Natural killer cell (primary cell): ENCODE measurements at places on chromosomes 5 and 9. TPM values are rescaled to one million over a fixed set of nuclear protein-coding genes. Genes with fewer than 3 reads are reported as not detected.

- no peak for DNase-seq
Observed at GRCh38 chr9:134594078-134594941, 47.3 kb upstream of the COL5A1 start.

DNA sequence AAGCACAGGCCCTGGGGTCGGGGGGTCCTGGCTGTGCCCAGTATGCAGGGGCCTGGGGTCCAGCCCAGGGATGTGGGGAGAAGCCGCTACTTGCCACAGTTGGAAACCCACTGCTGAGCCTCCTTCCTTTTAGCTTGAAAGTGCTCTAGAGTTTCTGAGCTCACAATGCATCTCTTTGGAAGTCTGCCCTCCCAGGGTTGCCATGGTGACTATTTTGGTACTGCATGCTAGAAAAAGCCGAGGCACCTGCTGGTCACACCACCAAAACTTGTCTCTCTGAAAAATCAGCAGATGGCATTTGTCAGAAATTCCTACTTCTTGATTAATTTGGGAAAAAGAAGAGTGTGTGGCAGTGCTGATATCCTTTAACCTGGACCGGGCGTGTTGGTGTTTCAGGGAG, 151.8 kb downstream of the SEC61B start:
- DNase-seq: no peak

- no peak for DNase-seq
Observed at GRCh38 chr5:130099008-130099407, 194.7 kb downstream of the CHSY3 start.

- no peak for DNase-seq
Observed at GRCh38 chr5:32646061-32646969, 61.0 kb downstream of the SUB1 start.

DNA sequence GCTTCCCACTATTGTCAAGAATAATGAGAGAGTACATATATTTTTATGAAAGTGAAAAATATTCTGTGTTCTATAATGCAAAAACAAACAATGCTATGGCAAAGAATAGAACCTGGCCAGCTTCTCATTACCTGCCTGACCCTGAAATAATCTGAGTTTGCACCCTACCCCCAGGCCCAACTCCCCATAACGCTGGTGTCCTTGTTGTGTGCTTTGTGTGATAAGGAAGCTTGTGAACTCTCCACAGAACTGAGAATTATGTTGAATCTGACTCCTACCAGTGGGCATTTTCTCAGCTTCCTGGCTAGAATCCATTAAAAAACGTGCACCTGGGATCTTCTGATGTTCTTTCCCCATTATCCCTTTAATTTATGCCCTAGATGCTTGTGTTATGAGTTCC, 178.0 kb upstream of the GNA14 start:
- DNase-seq: no peak

GRCh38 chr9:33295571-33295970, 5.3 kb downstream of the NFX1 start:
- no peak for DNase-seq

- no peak for DNase-seq
Observed at GRCh38 chr5:123949807-123950340, 437.9 kb downstream of the CSNK1G3 start.

GRCh38 chr5:40428126-40428525, 251.6 kb upstream of the PTGER4 start:
- no peak for DNase-seq

DNA sequence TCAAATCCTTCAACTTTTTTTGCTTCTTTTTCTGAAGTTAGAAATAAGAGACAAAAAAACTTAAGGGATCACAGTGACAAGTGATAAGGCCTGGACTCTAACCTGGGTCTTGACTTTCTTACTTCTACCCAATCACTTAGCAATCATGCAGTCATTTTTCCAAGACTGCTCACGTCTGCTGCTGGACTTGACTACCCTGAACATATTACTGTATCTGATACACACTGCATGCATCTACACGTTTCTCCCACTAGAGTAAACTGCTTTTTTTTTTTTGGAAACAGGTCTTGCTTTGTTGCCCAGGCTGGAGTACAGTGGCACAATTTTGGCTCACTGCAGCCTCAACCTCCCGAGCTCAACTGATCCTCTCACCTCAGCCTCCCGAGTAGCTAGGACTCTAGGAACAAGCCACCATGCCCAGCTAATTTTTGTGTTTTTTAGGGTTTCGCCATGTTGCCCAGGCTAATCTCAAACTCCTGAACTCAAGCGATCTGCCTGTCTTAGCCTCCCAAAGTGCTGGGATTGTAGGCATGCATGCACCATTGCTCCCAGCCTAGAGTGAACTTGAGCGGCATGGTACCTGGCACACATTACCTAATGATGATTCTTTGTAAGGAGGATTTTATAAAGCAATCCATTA, 7.4 kb downstream of the PLIN2 start:
- DNase-seq: no peak

- no peak for DNase-seq
Observed at GRCh38 chr5:92800365-92800764, 780.7 kb downstream of the NR2F1-AS1 start.

DNA sequence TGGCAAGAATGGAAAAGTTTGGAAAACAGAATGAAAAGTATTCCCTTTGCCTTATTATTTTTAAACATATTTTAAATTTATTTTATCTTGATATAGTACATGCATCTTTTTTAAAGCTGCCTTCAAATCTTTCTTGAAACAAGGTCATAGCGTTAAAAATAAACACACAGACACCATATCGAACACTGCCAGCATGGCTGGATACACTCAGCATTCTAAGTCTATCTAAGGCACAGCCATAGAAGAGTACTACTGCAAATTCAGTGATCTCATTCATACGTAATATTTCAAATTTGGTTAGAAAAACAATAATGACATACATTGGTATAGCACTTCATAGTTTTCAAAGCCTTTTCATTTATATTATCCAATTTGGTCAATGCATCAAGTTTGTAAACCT, 57.5 kb downstream of the EPB41L4B start:
- DNase-seq: no peak

The TIMD4 gene
- total RNA-seq: 3.0 TPM

The TAF11L10 gene
- total RNA-seq: not detected
